Kidney epithelial cell (primary cell): ENCODE measurements at places on chromosomes 12 and 14. TPM values are rescaled to one million over a fixed set of nuclear protein-coding genes. Genes with fewer than 3 reads are reported as not detected.

GRCh38 chr14:86766469-86766868 lies 1226.5 kb downstream of the GALC start:
- DNase-seq = no peak

DNA sequence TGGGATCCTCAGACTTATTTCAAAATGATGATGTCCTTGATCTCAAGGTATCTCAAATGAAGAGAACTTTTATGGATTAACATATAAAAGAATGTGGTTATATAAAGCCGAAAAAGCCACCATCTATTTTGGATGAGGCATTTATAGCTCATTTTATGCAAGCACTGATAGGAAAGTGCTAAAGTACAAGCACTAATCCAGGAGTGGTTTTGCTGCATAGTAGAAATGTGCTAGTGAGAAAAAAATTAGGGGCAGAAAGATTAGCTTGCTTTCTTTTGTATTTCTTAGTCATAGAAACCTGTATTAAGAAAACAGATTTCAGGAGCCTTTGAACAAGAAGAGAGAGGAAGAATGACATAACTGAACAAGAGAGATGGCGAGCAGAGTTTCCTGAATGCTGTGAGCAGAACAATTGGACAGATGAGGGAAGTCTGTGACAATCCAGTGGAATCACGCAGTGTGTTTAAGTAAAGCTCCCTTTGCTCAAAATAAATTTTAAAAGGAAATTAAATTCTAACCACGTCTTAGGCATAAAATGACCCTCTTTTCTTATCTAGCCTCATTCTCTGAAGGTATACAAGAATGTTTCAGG lies 238.2 kb upstream of the NOVA1 start:
- DNase-seq = no peak

GRCh38 chr14:68823434-68824206 lies 30.8 kb upstream of the ZFP36L1 start:
- DNase-seq = no peak

- no peak for DNase-seq
Measured at GRCh38 chr12:110543252-110543959, 39.7 kb downstream of the PPTC7 start.

- no peak for DNase-seq
Measured at GRCh38 chr14:74720526-74720925, 7.6 kb downstream of the FCF1 start.

Gene PLA2G1B
- not detected in 2 replicates for total RNA-seq

Gene INSM2
- total RNA-seq = not detected in 2 replicates

Gene PELI2
- total RNA-seq = 4.8 and 8.8 TPM in 2 replicates

Gene TMEM119
- total RNA-seq = not detected in 2 replicates

Gene C12orf54
- not detected in 2 replicates for total RNA-seq
